ENCODE measurements at places on chromosomes 6 and 20.

DNA sequence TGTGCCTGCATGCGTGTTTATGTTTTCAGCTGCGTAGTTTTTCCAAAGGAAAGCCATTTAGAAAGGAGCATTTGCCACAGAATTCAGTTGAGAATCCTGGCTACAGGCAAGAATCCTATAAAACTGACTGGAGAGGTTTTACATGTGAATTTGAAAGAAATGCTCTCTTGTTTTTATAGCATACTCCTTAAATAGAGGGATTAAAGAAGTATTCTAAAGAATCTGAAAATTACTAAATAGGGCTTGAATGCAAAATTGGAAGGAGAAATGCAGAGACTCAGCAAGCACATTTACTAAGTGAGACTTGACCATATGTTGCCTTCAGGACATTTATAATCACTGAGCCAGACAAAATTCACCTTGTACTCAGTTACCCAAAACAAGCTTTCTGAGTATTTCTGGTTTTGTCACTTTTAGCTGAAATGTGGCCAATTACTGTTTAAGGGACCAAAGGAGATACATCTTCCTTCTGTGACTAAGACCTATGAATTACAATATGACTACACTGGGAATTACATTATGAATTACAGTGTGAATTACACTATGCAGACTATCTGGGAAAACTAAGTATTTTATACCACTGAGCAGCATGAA is 107.4 kb upstream of the ASCC3 start:
- DNase-seq: no peak

- no peak for DNase-seq
These were observed 1.1 kb upstream of the USP49 start for GRCh38 chr6:41896281-41896680.

DNA sequence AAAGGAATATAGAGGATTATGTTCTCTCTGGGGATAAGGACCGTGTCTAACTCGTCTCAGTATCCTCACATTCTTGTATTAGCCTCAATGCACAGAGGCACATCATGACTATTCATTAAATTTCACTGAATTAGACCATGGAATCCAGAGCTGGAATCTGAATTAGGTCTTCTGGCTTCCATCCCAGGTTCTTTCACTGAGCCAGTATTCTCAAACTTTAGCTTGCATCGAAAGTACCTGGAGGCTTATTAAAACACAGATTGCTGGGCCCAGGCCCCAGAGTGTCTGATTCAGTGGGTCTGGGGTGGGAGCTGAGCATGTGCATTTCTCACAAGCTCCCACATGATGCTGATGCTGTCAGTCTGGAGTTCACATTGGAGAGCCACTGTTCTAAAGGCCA is 142.0 kb downstream of the UST start:
- DNase-seq: no peak

DNA sequence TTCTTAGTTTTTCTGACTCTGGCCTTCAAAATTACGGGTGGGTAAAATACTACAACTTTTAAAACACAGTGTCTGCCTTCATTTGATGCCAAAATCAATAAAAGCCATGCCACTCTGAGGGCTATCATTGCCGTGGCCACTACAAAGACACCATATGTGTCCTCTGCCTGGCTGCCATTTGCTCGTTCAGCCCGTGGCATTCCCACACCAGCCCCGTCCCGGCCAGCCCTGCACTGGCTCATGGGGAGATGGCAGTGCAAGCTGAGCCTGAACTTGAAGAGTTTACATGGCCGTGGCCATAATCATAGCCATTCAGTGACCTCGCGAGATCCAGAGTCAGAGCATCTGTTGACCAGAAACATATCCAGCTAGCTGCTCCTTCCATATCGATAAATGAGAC is 79.2 kb downstream of the SMOC2 start:
- no peak for DNase-seq

DNA sequence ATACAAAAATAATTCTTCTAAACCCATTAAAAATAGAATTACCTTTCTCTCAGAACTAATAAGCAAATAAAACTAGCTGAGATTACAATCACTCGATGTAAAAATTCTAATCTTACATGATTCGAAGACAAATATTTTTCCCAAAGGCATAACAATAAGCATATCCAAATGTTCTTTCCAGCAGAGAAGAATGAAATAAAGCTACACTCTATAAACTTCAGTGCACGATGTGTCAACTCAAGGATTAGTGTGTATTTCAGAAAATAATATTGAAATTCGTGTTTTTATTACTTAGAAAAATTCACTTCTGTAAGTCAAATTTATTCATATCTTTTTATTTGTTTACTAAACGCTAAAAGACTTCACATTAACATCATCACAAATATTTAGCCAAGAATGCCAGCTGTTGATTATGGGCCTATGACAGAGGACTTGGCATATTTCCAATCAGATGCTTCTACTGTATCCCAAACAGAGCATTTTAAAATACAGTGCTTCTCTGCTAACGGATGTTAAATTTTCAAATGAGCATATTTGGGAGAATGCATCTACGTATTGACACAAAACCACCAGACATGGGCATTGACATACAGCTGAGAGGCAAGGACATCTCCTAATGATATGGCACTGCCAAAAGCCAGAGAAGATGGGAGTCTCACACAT is 54.7 kb upstream of the PDE7B start:
- no peak for DNase-seq

DNA sequence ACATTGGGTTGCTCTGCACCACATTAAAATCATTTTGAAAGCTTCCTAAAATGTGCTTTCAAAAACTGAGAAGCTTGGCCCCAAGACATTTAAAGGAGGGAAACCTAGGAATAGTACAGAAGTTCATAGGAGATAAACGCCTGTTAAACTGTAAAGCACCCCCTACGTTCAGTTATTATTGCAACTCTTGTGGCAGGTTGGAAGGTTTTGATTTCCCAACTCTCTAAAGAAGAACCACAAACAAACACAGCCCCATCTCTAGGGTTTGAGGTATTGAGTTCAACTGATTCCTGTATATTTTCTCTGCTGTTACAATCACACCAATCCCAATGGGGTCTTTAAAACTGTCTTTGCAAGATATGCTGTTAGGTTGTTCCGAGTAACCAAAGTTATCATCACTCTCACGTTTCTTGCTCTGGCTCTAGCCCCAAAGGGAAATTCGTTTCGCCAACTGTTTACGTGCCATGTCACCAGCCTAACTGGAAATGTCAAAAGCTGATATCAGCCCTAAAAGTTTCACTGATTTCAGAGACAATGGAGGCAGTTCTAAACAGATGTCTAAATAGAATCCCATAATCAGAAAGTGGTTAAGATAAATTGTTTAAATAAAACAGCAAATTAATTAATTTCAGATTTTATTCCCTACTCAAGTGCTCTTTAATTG is 12.1 kb downstream of the TFAP2A start:
- no peak for DNase-seq

- DNase-seq: no peak
These were observed 8.7 kb upstream of the CCN5 start for GRCh38 chr20:44706301-44707017.

DNA sequence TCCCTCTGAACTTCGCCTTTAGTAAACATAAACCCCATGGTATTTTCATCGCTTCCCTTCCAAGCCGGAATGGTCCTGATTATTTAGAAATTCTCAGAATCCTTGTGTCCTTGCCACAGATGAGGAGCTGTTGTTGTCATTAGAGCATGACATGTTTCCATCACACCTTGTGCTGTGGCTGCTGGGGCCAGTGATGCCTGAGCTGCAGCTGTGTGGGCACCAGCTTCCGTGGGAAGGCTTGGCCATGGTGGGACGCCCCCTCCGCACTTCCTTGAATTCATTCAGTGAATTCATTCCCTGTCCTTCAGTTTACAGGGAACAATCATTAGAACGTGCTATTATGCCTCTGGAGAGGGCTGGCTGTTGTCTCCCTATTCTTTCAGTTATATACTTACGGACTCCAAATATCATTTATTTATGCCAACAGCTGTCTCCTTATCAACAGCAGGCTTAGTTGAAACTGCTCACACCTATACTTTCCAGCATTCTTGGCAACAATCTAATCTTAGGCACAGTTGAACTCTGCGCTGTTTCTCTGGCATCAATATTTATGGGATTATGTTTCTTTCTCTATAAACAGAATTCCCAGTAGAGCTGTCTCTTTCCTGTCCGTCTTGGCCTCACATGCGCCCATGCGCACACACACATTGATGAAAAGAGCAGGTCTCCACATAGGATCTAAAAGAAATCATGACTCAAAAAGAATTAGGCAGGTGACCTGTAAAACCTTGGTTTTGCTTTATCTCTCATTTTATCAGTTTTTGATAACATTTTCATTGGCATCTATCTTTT is 9.0 kb downstream of the ADGRF1 start:
- no peak for DNase-seq

- no peak for DNase-seq
These were observed 5.8 kb downstream of the OR2B3 start for GRCh38 chr6:29081312-29081711.

DNA sequence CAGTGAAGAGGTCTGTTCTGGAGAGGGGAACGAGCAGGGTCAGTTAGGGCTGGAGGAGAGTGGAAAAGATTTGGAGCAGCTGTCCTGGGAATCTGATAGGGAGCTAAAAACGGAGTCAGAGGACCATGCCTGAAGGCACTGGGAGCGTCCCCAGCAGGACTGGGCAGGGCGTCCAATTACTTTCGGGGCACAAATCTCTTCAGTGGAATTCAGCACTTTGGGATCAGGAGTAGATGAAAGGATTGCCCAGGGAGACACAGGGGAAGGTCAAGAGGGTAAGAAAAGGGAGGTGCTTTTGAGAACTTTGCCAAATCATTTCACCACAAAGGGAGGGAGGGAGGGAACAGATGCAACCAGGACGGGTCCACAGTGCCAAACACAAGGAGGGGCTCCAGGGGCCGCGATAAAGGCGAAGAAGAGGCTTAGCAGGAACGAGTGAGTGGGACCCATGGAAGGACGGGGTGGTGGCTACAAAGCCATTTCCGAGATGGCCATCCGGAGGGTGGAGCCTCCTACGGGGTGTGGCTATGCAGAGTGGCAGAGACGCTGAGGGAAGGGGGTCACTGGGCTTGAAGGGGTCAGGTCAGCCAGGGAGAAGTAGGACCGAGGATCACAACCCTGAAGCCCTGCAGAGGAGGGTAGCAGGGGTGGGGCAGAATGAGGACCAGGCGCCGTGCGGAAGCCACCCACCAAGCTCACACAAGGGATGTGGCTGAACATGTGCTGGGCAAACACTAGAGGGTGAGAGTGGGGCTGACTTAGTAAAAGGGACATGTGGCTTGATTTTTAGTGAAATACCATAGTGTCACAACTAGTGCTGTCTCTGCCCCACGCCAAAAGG is 180.0 kb upstream of the RREB1 start:
- no peak for DNase-seq

- DNase-seq: no peak
These were observed 228.9 kb upstream of the JAG1 start for GRCh38 chr20:10902576-10903282.

DNA sequence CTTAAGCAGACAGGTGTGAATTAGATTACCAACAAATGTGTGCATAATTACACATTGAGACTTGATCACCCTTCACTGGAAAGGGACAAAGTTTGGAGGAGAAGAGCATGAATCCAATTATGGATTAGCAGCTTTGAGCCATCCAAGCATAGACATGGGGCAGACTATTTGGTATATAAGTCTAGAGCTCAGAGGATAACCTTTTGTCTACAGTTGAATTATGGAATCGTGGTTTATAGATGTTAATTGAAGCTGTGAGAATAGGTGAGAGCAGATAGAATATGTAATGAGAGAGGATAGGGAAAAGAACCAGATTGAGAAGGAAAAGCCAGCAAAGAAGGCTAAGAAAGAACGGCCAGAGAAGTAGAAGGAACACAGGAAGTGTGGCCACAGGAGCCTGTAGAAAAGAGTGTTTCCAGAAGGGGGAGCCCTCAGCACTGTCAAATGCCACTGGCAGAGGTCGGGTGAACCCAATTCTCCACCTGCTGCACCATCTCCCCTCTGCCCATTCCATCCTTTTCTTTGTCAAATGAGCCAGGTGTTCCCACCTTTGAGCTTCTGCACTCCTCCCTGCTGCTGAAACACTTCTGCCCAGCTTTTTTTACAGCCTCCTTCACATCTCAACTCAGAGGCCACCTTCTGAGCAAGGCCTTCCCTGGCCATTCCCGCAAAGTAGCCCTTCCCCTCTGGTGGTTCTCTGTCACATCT is 7.3 kb downstream of the DNTTIP1 start:
- DNase-seq: peak; percentile 63

DNA sequence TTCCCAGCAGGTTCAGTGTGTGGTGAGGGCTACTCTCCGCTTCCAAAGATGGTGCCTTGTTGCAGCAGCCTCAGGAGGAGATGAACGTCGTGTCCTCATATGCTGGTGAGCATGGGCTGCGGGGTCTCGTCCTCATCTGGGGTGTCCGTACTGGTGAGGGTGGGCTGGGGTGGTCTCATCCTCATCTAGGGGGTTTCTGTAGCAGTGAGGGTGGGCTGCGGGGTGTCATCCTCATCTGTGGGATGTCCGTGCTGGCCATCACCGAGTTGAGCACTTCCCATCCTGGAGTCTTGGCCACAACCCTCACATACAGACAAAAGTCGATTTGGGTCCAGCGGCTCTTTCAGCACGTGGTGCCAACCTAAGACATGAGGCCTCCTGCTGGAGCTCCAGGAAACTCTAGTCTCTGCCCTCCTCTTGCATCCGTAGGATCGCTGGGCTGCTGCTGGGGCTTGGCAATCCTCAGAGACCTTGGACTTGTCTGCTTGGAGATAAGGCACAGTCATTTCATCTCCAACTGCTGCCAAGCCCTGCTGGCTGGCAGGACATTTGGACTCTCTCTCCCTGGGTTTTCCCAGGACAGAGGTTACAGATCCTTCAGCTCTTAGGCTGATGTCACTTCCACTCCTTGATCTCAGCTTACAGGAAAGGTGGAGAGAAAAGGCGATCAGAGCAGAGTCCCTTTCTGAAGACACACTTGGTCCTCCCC is 160.4 kb downstream of the PACRG start:
- DNase-seq: no peak

- no peak for DNase-seq
These were observed 12.8 kb upstream of the BPI start for GRCh38 chr20:38290829-38291814.

DNA sequence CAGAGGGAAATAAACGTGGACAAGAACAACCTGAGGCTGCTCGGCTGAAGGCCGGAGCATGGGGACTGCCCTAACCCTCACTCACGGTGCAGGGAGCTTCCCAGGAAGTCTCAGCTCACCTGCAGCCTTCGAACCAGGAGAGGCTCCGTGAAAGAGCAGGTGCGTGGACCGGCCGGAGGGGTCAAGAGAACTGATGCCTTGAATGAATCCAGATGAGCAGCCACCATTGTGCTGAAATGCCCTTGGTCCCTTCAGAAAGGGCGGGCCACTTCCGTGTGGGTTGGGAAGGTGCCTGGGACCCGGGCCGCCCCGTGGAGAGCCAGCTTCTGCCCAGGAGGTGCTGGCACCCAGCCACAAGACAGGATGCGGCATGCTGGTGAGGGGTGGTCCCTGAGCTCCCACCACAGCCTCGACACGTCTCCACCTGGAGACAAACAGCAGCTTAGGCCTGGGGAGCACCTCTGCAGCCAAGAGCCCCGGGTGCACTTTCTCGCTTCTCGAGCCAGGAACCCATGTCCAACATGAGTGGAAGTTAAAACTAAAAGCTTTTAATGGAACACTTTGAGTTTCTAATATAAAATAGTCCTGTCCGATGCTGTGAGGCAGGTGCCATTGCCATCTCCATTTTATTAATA is 83.5 kb downstream of the TTLL2 start:
- no peak for DNase-seq
